Fibroblast of skin of abdomen (primary cell): ENCODE measurements at places on chromosomes 7 and 10.

- peak; percentile 70 for DNase-seq
Measured at GRCh38 chr7:150428671-150429451, 21.6 kb upstream of the GIMAP8 start.

DNA sequence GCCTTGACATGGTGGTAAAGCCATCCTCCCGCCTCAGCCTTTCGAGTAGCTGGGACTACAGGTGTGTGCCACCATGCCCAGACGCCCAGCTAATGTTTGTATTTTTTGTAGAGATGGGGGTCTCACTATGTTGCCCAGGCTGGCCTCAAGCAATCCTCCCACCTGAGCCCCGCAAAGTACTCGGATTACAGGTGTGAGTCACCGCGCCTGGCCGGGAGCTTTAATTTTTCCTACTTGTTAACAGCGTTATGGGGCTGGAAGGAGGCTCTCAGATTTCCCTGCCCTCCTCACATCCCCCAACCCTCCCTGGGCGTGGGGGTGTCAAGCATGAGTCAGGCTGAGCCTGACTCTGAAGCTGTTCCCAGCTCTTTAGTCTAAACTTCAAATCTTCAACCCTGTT, 8.3 kb downstream of the ALKBH4 start:
- DNase-seq = peak; percentile 44

DNA sequence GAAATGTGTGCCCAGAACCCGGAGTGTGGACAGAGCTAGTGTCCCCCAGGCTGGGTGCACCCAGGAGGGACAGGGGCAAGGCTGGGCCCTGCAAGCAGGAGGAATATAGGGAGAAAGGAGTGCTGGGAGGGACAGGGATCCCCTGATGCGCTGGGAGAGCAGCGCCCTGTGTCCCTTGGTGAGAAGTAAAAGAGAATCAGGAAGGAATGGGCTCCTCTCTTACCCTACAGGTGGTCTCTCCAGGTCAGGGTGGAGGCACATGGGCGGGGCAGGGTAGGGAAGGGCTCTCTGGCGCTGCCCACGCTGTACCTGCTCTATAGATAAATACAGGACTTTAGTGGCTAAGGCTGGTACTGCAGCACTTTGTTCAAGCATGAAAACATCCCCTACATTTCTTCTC, 753.8 kb downstream of the GRID1 start:
- no peak for DNase-seq

- DNase-seq = no peak
Measured at GRCh38 chr7:127375631-127376030, 16.9 kb downstream of the ZNF800 start.

DNA sequence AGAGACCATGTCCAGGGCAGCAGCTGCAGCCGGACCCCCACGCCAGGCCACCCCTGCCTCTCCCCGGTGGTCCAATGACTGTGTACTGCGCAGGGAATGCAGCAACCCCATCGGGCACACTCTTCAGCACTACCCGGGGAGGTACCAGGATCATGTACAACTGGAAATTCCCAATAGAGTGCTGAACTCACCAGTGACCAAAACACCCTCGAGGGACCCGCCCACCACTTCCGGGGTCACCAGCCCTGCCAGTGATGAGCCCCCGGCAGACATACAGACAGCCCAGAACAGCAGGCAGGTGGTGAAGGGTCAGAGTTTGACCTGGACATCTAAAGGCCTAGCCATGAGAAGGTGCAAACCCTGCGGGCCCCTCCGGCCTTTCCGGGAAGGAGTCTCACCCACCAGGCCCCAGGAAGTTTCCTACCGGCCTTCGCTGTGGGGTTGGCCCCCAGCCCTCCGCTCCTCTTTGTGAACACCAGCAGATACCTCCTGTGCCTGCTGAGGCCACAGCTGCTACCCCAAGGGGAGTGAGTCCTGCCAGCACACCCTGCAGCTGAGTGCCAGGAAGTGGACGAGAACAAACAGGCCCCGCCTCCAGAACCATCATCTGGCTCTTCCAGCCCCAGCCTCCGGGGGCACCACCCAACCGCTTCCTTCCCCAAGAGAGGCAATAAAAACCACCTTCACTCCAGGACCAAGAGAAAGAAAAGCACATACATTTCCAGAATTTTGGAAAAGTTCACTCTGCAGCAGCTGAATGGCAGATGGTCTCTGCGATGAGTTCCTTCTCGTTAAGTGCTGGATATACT, 5.0 kb upstream of the ANKRD61 start:
- DNase-seq = no peak

DNA sequence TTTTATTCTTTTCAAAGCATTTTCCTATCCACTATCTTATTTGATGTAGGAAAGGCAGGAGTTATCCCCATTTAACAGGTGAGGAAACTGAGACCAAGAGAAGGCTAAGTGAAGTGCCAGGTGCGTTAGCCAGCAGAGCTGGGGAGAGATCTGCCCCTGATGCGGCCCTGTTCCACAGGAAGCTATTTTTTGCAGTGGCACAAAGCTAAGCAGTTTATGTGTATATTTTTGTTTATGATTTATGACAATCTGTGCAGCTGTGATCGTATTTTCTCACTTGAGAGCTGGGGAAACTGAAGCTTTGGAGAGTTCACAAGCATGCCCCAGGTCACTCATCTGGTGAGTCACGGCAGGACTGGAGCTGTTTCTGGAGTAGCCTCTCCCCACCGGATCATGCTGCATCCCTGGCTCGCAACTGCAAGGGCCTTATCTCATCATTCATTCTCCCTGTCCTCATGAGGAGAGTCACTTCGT, 38.8 kb downstream of the SLC29A3 start:
- DNase-seq = peak; percentile 8

DNA sequence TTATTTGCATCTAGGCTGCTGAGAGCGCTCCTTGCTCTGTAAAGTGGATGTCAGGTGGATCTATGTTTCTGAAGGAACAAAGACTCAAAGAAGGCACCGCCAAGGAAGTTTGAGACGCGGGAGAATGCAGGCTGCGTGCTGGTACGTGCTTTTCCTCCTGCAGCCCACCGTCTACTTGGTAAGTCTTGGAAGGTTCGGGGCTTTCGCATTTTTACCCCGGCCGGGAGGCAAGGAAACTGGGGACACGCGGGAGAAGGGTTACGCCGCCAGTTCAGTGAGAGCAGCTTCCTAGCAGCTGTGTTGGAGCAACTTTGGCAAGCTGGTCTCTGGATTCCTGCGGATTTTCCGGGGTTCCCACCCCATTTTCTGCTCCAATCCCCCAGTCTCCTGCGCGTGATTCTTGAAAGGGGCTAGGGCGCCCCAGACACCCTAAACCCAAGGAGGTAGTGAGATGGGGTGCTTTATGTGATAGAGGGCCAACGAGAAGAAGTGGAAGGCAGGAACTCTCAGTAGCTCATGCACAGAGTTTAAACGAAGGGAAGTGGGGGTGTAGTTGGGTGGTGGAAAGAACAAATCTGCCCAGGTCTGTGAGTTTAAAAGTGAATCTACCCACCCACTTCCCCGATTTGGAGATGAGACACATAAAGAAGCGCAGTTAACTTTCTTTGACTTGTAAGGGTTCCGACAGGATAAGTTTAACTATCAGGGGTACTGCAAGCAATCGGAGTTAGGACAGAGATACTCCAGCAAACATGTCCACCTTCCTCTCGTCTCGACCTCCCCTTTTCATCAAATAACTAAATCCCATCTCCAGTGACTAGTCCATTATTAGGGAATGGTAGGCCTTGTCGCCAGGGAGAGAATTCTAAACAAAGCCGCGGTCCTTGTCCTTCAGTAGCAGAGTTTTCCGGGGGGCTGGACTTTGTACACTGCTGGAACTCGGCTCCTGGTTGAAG, 2.5 kb downstream of the NXPH1 start:
- no peak for DNase-seq

GRCh38 chr7:30877993-30878392, 33.7 kb upstream of the AQP1 start:
- no peak for DNase-seq

GRCh38 chr10:13390604-13391522, 42.8 kb upstream of the SEPHS1 start:
- no peak for DNase-seq

- DNase-seq = no peak
Measured at GRCh38 chr7:130419658-130420057, 21.2 kb downstream of the CEP41 start.

GRCh38 chr7:117485118-117485620, 5.3 kb downstream of the CFTR start:
- no peak for DNase-seq

- DNase-seq = no peak
Measured at GRCh38 chr10:104259999-104260774, 5.5 kb downstream of the GSTO1 start.
